ENCODE measurements at places on chromosomes 5 and 9. TPM values are rescaled to one million over a fixed set of nuclear protein-coding genes. Genes with fewer than 3 reads are reported as not detected.

The MVB12B gene
- 10.1 TPM for total RNA-seq

The GABRA6 gene
- total RNA-seq = not detected

The OMD gene
- under 0.01 TPM for total RNA-seq

The CCNO gene
- total RNA-seq = 0.33 TPM

The AMBP gene
- total RNA-seq = not detected

The IFNK gene
- total RNA-seq = not detected

The C7 gene
- total RNA-seq = 0.67 TPM

The EXOC3 gene
- 29.6 TPM for total RNA-seq

All from vein endothelial cell (primary cell).